ENCODE measurements at places on chromosomes 4 and X. TPM values are rescaled to one million over a fixed set of nuclear protein-coding genes. Genes with fewer than 3 reads are reported as not detected.

- no peaks in the 10 kb centered on the region for H3K27me3 ChIP-seq
- H3K36me3 ChIP-seq = no peaks in the 10 kb centered on the region
- no peak for DNase-seq
- H3K4me1 ChIP-seq = no peaks in the 10 kb centered on the region
Measured at GRCh38 chr4:173185847-173186510, 17.4 kb downstream of the GALNT7 start.

GRCh38 chr4:100312615-100313350, 122.5 kb upstream of the DDIT4L start:
- no peak overlapping the region for H3K4me3 ChIP-seq
- no peaks in the 10 kb centered on the region for H3K27me3 ChIP-seq
- H3K36me3 ChIP-seq = no peaks in the 10 kb centered on the region
- H3K27ac ChIP-seq = no peak overlapping the region

GRCh38 chr4:164212714-164213113, 541.2 kb upstream of the SMIM31 start:
- H3K4me1 ChIP-seq = no peaks in the 10 kb centered on the region
- H3K27ac ChIP-seq = no peak overlapping the region
- H3K27me3 ChIP-seq = no peaks in the 10 kb centered on the region
- no peak for DNase-seq
- no peak overlapping the region for H3K4me3 ChIP-seq

DNA sequence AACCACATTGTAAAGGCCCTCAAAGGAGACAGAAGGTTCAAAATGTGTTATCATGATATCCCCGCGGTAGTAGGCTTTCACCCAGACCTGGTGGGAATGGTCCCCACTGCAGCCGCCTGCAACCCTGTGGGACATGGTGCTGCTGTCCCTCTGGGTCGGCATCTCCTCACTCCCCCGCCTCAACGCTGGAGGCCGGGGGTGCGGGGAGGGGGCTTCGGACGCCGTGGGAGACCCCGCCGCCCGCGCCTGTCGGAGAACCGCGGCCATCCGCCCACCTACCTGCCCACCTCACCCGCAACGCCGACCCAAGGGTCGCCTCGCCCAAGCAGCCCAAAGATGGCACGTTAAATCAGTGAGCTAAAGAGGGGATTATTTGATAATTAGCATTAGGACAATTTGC, 11.2 kb upstream of the ARMCX1 start:
- no peak overlapping the region for H3K27ac ChIP-seq
- no peaks in the 10 kb centered on the region for H3K4me1 ChIP-seq
- no peaks in the 10 kb centered on the region for H3K27me3 ChIP-seq

GRCh38 chr4:125735102-125735501, 420.3 kb downstream of the FAT4 start:
- peaks cover 5% of the 10 kb centered on the region for H3K4me1 ChIP-seq
- peak; percentile 33 for DNase-seq
- H3K36me3 ChIP-seq = no peaks in the 10 kb centered on the region
- H3K4me3 ChIP-seq = no peak overlapping the region
- no peak overlapping the region for H3K27ac ChIP-seq

TLR7 gene
- total RNA-seq = not detected
